ENCODE measurements at places on chromosomes 6 and 20. TPM values are rescaled to one million over a fixed set of nuclear protein-coding genes. Genes with fewer than 3 reads are reported as not detected.

The TREM1 gene
- 0.30 TPM for total RNA-seq

The DYNLT1 gene
- 70.9 TPM for total RNA-seq

DNA sequence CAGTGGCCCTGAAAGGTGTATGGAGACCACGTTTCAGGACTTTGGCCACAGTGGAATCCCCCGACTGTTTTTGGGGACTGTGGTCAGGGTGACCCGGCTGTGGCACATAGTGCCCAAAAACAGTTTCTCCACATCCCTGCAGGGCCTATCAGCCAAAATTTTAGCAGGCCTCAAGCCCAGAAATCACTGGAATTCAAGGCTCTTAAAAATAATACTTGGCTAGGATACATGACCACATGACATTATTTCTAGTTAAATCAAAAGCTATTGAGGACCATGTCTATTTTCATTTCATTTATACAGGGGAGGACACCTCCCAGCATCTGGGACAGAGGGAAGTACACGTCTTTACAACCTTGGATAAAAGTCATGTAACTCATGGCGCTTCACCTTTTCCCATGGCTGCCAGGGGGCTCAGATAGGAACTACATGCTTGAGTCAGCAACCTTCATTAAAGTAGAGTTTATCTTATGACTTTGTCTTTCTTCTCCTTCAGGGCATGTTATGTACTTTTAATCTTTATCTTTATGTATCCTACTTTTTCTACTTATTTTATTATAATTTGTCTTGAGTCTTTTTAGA is 70.8 kb upstream of the CD93 start:
- no peak for DNase-seq

DNA sequence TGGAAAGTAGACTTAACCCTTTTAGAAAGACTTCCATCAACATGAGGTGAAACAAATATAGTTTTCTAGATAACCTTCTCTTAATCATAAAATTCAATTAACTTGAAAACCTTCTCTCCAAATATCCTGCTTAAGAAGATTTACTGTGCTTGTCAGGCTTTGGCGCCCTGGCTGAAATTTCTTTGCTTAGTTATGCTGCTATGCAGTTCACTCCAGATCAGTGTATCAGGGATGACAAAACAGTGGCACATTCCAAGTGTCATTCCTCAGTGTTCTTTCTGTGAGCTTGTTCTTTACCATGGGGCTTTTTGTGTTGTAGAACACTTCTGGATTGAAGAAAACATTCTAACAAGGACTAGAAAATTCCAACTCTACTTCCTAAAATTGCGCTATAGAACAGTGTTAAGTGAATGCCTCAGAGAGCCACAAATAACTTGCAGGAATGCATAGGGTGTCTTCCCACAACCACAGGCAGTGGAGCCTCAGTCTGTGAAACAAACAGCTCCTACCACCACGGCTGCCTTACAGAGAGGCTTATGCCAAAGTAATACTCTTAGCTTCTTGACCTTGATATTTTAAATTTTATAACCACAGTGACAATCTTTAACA is 443.6 kb downstream of the CDC5L start:
- DNase-seq = no peak

- DNase-seq = no peak
Observed at GRCh38 chr6:35386989-35387388, 44.6 kb downstream of the PPARD start.

GRCh38 chr6:138318741-138319375 is 58.8 kb upstream of the SMIM28 start:
- DNase-seq = no peak

DNA sequence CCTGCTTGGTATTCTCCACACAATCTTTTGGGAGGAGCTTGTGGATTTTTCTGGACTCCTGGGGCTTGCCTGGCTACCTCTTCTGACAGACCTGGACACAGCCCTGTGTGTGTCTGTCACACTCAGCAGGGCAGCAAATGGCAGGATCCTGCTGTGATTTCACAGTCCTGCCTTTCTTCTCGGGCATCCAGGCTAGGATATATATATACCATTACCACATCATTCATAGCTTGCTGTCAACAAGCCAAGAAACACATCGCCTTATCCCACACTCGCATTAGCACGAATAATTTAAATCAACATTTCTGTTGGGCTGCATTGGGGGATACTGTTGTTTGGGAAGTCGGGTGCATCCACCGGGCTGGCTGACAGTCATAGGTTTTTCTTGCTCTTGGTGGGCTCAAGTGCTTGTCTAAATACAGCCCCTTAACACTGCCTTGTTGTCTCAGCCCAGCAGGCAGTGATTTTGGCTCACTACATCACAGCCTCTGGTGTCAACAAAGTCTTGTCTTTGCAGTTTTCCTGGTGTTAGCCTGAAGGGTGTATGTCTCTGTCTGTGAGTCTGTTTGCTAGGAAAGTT is 154.9 kb upstream of the FERMT1 start:
- no peak for DNase-seq
